Kidney capillary endothelial cell (primary cell): ENCODE measurements at places on chromosomes 13 and 19.

- no peak for DNase-seq
These were observed 2.4 kb downstream of the DKKL1 start for GRCh38 chr19:49366110-49366509.

- peak; percentile 16 for DNase-seq
These were observed 4.8 kb downstream of the STK24 start for GRCh38 chr13:98571955-98572662.

DNA sequence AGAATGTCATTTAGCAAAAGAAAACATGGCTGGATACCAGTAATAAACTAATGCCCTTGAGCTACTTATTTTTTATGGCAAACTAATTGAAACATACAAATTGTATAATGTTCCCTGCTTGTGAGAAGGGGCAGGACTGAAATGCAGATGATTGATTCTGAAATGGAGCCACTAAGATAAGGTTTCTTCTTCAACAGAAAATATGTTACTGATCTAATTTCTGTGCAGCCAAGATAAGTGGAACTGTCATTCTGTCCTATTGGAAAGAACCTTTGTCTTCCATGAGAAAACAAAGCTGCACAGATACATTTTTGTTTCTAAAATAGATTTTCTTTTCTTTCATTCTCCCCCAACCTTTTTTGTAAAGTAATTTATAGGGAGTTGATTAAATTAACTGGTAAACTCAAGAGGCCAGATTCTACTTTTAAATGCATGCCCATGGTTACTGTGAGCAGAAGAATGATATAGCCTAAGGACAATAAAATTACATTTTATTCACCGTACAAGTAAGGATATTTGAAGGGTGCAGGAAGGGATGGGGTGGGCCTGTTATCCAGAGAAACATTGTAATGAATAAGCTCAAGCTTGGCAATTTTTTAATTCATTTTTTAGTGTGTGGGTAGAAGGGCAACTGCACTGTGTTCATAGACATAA lies 39.9 kb downstream of the STARD13 start:
- no peak for DNase-seq

GRCh38 chr19:12994701-12995595 lies at the start of gene NFIX:
NFIX (plus strand) TSS chr19:12995475; CDS start chr19:12995838, 363 bp downstream.
- no peak for DNase-seq

- DNase-seq, result no peak
These were observed 17.6 kb downstream of the PPP1R12C start for GRCh38 chr19:55099557-55100506.

DNA sequence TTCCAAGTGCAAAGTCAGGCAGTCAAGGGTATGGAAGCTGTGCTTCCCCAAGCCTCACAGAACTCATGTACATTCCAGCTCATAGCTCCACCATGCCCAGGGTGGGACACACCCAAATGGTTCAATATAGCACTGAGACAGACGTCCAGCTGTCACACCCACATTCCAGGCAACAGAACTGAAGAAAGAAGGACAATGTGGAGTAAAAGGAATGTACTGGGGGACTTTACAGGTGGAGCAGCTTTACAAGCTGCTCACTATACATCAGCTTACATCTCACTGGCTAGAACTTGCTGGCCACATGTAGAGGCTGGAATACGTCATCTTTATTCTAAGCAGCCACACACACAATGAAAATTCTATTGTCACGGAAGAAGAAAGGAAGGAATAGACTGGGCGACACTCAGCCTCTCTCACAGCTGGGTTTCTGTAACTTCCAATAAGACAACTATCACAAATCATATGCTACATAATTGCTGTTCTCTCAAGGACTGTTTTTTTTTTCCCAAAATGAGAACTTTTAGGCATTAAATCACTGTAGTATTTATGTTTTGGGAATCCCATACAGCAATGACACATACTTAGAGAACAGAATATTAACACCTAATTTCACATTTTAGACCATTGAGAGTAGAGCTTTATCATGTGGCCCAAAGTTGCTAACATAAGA lies 86.1 kb downstream of the KLF12 start:
- DNase-seq, result no peak

- peak; percentile 44 for DNase-seq
These were observed 4.1 kb upstream of the CNOT3 start for GRCh38 chr19:54133312-54133956.

- no peak for DNase-seq
These were observed 226.5 kb downstream of the MYO16 start for GRCh38 chr13:108855737-108856387.

- peak; percentile 47 for DNase-seq
These were observed 3.7 kb upstream of the SPIB start for GRCh38 chr19:50414864-50415660.
